Islet precursor cell (in vitro differentiated cells): ENCODE measurements at places on chromosomes 5 and 9.
A peak's percentile ranks its signal among the peaks of the same experiment; 100 is the strongest.

GRCh38 chr9:3807601-3808000, 281.8 kb upstream of the RFX3 start:
- DNase-seq = no peak

DNA sequence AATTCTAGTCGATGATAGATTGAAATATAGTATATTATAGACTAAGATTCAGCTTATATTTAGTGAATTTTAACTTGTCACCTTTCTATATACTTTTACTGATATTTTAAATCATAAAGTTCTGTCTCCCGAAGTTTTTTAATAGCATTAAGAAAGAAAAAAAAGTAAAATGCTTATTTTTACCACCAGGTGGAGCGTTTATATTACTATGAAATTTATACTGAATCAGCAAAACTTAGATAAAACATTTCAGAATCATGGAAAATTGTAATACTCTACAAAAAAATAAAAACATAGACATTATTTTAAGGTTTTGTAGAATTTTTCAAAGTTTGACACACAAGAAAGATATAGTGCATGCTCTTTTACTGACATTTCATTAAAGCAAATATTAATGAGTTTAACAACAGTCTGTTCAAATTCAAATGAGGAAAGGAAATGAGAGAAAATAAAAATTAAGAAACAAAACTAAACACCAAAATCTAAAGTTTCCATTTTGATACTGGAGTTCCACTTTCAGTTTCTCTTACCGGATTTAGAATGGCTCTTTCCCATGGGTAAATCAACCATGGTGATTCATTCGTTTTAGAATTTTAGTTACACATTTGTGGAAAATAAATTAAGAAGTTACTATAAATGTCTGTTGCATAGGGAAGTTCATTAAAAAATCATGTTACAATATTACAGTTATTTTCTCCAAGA, 1035.3 kb downstream of the CDH12 start:
- DNase-seq = no peak

DNA sequence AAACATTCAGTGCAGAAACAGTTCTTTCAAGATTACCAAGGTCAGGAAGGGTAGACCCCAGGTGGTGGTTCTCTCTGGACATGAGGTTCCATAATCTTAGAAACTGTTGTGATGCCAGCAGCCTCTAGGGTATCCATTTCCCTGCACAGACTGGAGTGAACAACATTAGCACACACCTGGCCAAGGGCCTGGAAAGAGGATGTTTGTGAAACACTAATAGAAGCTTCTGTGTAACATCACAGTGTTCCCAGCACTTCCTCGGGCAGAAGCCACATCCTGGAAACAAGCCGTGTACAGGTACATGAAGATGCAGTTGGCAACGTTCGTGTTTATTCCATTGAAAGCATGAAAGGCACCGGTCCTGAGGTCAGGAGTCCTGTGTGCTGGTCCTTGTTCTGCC, 598.2 kb upstream of the KLF4 start:
- DNase-seq = no peak

DNA sequence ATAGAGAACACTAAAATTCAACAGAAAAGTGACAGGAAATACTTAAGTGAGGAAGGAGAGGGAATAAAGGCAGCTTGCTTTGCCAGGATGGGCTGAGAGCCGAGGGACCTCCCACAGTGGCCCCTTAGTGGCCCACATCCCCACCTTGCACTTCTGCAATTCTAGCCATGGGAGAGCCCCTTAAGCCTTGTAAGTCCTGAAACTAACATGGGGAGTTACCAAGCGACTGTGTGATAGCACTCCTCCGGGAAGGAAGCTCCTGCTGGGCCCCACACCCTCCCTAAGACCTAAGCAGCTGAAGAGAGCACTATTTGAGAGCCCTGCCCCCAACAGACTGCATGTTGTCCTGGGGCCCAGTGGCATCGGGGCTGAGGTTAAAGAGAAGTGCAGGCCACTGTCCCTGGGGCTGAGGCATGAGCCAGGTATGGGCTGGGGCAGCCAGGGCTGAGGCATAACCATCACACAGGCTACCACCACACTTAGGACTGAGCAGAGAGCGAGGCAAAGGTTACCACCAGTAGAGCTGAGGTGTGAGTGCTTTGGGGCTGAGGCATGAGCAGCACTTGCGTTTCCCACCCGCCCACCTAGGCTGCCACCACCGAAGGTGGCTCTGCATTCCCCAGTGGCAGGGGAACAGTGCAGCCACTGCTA, 301.8 kb upstream of the TRPC7 start:
- DNase-seq = no peak

- no peak for DNase-seq
These were observed 192.2 kb downstream of the SEC61B start for GRCh38 chr9:99414321-99414720.

GRCh38 chr5:5932824-5933223, 445.5 kb downstream of the MED10 start:
- no peak for DNase-seq

- no peak for DNase-seq
These were observed 87.4 kb downstream of the ERCC6L2 start for GRCh38 chr9:95962936-95963335.

DNA sequence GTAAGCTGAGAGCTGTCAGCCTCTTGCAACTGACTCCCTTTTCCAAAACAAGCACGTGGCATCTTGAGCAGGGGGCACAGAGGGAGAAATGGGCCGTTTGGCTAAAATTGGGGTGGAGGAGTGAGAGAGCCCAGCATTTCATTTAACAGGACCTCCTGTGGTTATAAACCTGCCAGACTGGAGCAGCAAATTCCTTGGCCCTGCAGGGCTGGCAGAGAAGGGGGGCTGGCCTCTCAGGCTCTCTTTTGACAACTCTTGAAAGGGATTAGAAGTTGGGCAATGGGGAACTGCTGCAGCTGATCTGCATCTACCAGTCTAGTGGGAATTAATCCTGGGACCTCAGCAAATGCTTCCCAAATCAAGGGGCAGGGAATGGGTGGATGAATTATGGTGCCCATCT, 7.2 kb upstream of the POU4F3 start:
- no peak for DNase-seq

- peak; percentile 88 for DNase-seq
These were observed 1467.1 kb downstream of the FOXD4L5 start for GRCh38 chr9:63817622-63818518.

DNA sequence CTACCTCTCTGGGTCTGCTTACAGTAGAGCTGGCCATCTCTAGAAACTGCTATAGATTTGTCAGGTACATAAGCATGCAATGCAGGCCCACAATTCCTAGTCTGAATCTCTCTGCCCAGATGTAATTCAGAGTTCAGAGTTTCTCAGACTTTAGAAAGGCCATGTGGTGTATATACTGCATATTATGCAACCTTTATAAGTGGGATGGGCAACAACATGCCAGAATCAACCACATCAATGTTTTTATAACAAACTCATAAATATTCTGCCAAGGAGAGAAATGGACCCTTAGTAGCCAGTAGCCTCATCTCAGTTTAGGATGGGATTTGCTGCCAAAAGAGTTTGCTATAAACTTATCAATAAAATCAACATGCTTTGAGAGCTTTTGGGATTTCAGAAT, 78.8 kb downstream of the SLC1A1 start:
- no peak for DNase-seq

- no peak for DNase-seq
These were observed 24.5 kb upstream of the IDNK start for GRCh38 chr9:83598487-83598886.

GRCh38 chr5:5140479-5141338, 579 bp downstream of the ADAMTS16 start:
- DNase-seq = peak; percentile 56

- no peak for DNase-seq
These were observed 51.7 kb downstream of the NUP155 start for GRCh38 chr5:37319037-37319782.

- DNase-seq = peak; percentile 77
These were observed 8.9 kb downstream of the ATG10 start for GRCh38 chr5:81980598-81981260.

DNA sequence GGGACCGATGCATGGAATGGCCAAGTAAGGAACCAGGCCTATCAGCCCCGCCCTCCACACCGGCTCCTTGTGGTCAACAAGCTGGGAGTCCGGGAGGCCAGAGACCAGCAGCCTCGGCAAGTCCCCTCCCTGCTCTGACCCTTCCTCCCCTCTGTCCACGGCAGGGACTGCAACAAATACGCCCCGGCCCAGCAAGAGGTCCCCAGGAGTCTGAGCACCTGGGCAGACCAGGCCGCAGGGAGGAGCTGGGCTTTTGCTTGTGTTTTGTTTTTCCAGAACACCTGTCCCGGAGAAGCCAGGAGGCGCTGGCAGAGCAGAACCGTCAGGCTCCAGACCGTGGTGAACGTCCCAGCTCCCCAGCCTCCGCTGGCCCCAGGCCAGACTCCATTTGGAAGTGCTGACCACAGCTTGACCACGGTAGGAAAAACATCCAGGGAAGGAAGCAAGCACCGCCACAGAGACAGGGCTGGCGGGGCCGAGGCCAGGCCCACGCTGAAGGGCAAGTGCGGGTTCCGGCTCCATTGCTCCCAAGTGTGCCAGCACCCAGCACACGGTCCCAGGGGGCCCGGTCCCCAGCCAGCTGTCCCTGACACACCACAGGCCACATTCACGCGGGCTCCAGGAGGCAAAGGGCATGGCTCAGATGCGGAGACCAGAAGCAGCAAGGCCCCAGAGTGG, 56.7 kb downstream of the VAV2 start:
- DNase-seq = no peak

- no peak for DNase-seq
These were observed 2.8 kb upstream of the GRK6 start for GRCh38 chr5:177423671-177424070.

DNA sequence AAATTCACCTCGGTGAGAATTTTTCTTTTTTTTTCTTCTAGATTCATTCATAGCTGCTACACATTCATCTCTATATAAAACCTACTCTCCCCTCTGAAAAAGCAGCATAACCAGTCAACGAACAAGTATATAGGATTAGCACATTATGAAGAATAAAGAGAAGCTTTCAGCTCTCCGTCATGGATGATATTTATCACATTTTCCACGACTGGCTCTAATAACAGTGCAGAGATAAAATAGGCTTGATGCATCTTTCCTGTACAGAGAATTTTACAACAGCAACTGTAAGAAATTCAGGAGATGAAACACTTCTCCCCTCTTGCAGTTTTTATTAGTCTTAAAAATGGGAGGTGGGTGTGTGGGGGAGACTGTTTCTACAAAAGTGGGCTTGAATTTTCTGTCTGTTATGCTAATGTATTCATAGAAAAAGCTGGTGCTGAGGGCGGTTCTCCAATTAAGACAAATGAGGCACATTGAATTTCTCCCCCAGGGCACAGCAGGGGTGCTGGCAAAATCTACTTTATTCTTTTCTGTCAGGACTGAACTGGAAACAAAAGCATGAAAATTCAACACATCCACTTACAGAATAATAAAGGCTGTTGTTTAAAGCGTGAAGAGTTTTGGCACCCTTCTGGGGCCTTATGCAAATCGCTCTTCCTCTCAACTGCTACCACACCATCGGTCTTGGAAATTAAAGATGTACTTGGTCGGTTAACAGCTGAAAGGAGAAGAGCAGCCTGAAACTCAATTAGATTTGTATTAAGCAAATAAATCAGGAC, 233.9 kb upstream of the ZNF608 start:
- no peak for DNase-seq

GRCh38 chr9:129776938-129777768, 24.3 kb upstream of the PTGES start:
- peak; percentile 98 for DNase-seq

- DNase-seq = peak; percentile 87
These were observed 4.5 kb downstream of the ELAVL2 start for GRCh38 chr9:23821375-23822181.

DNA sequence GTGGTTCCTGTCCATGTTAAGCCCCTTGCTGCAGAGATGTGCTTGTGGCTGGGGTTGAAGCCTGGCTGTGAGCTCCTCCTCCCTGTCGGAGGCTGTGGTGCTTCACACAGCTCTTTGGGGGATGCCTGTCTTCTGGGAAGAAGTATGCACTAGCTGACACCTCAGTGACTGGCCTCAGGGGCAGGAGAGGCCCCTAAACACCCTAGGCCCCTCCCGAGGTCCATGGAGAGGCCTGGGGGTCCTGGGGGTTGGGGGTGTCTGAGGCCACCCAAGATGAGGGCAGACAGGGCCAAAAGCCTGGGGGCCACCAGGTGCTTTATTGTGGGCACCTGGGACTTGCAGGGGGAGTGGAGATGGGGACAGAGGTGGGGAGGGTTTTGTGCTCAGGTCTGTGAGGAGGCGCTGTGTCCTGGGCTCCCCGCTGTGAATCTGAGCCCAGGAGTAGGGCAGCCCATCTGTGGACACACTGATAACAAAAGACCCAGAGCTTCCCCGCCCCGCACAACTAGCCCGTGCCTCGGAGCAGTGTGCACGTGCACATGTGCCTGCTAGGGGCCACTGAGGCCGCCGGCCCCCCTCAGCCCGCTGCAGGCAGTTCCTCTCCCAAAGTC, 92.0 kb downstream of the PHF2 start:
- DNase-seq = peak; percentile 44

- peak; percentile 79 for DNase-seq
These were observed 66.0 kb upstream of the CAMK4 start for GRCh38 chr5:111158105-111158744.

GRCh38 chr5:176906126-176906525, 7.0 kb upstream of the HK3 start:
- no peak for DNase-seq

GRCh38 chr9:109488791-109489492, 9.2 kb downstream of the PTPN3 start:
- DNase-seq = no peak

DNA sequence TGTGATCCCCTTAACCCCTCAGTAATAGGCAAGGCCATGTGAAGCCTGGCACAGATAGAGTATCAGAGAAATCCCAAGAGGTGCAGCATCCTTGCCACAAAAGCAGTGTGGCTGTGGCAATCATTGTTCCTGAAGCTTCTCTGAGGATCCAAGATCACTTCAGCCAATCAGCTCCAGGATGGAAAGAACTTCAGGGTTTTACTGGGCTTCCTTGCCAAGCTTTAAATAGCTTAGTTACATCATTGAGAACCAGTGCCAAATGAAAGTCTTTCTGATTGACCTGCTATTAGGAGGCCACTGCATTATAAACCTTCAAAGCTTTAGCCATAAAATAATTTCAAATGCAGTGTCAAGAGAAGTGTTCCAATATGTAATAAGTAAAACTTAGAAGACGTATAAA, 430.6 kb downstream of the PIK3R1 start:
- no peak for DNase-seq

- DNase-seq = no peak
These were observed 330.7 kb upstream of the POU5F2 start for GRCh38 chr5:94072116-94072515.

GRCh38 chr9:135009794-135010585, 77.5 kb upstream of the OLFM1 start:
- DNase-seq = no peak

DNA sequence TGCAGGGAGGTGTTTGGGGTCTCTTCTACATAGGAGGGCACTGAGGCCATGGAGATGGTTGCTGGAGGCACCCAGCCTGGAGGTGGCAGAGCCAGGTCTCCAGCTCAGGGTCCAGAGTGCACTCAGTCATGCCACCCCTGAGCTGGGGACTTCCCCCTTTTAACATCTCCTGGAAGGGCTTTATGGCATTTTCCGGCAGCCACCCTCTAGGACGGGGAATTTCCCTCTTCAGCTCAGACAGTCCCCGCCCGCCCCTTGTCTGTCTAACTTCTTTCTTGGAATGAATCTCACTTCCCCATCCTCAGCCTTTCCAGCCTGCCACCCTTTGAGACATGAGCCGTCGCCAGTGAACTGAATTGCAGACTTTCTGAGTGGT, 49.9 kb downstream of the COL15A1 start:
- peak; percentile 23 for DNase-seq

- no peak for DNase-seq
These were observed 670.5 kb upstream of the SEMA6A start for GRCh38 chr5:117245130-117245529.

GRCh38 chr5:81121836-81122630, 111.1 kb upstream of the CKMT2 start:
- DNase-seq = no peak
